ENCODE measurements at places on chromosomes 6 and 20.

DNA sequence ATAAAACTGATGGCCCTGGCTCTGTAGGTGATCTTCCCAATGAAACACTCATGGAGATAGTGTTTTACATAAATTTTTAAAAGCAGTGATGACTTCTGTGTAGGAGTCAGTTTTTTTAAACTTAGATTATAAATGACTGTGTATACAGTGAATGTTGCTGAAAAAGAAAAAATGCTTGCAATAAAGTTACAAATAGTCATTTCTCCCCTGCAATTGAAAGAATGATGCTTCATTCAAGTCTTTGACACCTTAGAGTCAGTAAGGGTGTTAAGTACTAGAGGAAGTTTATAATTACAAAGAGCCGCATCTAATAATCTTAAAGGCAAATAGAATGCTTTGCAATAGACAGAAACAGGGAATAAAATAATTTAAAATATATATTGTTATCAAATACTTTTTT lies 27.6 kb downstream of the ZNF292 start:
- DNase-seq = no peak

DNA sequence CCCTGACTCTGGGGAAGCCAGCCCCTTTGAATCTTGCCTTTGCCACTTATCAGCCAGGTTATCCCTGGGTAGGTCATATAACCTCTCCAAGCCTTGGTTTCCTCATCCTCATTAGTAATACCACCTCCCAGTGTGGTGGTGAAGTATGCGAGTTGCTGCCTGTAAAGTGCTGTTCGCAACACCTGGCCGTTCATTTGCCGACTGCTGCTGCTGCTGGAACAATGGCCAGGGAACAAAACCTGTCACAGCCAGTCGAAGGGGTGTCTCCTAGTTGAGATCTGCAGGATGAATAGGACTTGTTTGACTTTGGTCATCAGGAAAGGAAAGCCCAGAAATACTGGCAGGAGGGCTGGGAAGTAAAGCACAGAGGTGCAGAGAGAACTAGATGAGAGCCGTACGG lies 6.1 kb downstream of the MANBAL start:
- DNase-seq = no peak

- DNase-seq = no peak
Measured at GRCh38 chr20:15653396-15654207, 919.6 kb downstream of the KIF16B start.

- no peak for DNase-seq
Measured at GRCh38 chr6:112466373-112467151, 119.4 kb downstream of the RFPL4B start.

GRCh38 chr20:50048420-50049166 lies 64.4 kb downstream of the UBE2V1 start:
- DNase-seq = no peak

DNA sequence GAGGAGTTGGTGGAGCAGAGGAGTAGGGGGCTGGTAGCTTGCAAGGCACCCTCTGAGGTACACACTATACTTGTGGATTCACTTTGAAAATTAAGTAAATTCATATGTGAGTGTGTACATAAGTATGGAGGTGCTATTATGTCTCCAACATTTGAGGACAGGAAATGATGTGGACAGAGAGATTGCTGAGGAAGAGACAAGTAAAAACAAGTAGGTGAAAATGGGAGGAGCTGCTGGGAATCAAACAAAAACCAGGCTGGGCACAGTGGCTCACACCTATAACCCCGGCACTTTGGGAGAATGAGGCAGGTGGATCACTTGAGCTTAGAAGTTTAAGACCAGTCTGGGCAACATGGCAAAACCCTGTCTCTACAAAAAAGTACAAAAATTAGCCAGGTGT lies 69.2 kb upstream of the LYRM2 start:
- no peak for DNase-seq

DNA sequence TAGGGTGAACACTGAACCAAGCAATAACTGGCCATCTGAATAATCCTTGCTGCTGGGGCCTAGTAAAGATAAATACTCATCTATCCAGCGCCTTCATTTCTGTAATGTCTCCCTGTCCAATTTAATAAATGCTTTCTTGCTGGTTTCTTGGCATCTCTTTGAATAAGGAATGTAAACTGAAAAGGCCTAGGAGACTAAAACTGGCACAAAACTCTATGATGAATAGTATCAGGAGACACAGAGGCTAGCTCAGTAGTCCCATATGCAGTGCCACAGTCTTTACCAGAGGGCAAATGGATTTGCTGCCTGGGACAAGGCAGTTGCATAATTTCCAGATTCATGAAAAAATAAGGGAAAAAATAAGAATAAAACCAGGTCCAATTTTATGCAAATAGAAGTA lies 324.4 kb downstream of the CENPW start:
- DNase-seq = no peak

DNA sequence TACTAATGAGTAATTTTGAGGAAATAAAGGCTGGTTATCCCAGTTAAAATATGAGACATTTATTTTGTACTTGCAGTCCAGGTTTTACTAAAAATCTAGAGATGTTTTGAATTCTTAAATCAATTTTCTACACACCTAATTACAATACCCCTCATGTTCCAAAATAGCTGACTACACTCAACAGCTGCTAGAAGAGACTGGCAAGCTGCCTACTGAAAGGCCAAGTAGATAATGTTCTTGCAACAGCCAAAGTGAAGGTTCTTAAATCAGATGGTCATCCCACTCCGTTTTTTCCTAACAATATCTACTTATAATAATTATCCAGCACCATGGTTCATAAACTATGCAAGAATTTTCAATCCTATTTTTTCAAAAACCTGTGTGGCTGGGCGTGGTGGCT lies 69.0 kb downstream of the DTNBP1 start:
- DNase-seq = no peak

GRCh38 chr6:88167352-88167937 lies 1.3 kb upstream of the CNR1 start:
- peak; percentile 44 for DNase-seq

GRCh38 chr6:11008821-11009220 lies 35.3 kb downstream of the ELOVL2 start:
- no peak for DNase-seq

DNA sequence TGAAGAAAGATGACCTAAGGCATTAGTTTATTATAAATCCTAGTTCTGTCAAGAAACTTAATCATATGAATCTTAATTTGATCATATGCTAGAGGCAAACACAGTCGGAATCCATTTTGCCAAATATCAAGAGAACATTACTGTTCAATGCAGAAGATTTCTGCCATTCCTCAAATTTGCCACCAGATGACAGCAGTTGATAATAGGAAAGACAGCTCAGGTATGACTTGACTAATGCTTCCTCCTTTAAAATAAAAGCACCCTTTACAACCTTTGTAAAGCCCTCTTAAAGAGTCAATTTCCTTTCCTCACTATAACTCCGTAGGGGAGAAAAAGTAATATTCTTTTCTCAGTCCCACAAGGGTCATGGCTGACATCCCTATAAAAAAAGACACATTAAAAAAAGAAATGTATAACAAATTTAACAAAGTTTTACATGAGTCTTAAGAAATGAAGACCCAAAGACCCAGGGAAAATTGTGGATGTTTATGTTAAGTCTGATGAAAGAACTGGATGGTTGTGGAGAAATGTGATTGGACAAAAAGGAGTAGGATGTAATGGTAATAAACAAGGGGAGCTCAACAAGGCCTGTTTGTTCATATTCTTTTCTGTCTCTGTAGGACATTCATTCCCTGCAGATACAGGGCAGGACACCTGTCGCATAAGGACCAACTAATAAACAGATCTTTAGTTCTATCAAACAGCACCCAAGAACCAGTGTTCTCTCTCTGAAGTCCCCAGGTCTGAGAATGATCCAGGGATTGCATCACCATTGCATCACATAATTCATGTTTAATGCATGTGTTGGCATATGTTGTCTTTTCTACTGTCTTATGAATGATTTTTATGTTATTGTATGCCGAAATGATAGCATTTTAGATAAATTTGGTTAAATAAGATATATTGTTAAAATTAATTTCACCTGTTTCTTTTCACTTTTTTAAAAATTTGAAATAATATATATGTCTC lies 23.0 kb upstream of the IL17A start:
- DNase-seq = peak; percentile 48

DNA sequence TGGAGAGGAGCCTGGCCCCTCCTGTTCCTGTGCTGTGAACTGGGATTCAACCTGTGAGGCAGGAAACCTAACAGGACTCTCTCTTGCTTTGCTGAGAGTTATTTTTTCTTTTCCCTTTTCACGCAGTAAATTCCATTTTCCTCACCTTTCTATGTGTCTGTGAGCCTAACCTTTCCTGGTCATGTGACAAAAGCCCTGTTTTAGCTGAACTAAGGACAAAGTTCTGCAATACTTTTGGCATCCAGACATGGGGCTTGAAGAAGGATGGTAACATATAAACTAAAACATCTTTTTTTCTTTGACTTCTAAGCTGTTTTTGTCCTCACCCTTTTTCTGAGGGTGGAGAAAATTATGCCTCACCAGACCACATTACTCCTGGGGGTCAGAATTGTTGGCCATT lies 368.5 kb downstream of the HTR1B start:
- DNase-seq = no peak

GRCh38 chr6:13412639-13413465 lies 74.5 kb downstream of the GFOD1 start:
- DNase-seq = peak; percentile 35

DNA sequence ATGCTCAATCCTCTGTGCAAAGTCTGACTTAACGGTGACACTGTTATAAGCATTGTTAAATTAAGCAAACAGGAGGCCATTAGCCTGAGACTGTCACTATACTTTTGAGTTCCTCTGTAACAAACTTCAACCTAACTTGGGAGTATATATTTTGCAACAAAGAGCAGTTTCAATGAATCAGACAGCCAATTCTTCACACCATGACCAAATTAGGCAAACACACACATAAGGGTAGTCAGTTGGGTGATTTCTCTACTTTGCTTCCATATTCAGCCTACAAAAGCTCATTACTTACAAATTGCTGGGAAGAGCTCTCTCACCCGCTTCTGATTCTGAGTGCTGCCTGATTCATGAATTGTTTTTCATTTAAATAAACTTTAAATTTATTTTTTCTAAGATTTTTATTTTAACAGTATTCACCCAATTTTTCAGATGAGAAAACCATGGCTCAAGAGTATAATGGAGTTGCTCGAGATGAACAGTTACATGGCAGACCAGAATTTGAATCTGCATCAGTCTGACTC lies 60.5 kb downstream of the HACE1 start:
- no peak for DNase-seq

- DNase-seq = peak; percentile 76
Measured at GRCh38 chr6:75296811-75297779, 12.5 kb upstream of the TMEM30A start.

DNA sequence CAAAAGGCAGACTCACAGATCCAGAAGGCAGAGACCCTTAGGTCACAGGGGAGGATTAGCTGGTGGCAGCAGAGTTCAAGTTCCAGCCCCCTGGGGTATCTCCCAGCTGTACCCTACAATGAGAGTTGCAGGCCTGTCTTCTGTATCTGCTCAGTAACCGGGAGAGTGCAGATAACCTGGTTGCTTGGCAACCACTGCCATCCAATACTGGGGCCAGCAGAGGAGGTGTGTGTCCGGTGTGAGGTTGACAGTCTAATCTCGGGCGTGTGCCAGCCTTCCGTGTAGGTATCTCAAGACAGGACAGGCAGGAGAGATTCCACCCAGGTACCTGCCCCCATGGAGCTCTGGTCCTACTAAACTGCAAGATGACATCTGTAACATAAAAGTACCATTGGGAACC lies 56.6 kb upstream of the TBC1D7 start:
- DNase-seq = no peak

- no peak for DNase-seq
Measured at GRCh38 chr20:38450412-38450975, 15.4 kb upstream of the SNHG17 start.

DNA sequence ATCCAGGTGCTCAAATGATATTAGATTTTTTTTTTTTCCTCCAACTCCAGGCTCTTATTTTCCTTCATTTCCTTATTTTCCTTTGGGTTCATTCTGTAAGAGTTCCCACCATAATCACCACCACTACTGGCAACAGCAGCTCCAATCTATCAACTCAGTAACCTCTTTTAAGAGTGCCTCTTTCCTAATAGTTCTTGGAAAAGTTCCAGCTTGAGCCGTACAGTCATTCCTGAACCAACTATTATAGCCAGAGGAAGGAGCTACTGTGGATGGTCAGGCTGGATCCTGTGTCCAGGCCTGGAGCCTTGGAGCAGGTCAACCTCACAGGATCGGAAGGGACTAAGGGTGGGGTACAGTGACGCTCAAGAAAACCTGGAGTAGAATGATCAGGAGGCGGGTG lies 4.2 kb upstream of the ANGPT4 start:
- DNase-seq = no peak

DNA sequence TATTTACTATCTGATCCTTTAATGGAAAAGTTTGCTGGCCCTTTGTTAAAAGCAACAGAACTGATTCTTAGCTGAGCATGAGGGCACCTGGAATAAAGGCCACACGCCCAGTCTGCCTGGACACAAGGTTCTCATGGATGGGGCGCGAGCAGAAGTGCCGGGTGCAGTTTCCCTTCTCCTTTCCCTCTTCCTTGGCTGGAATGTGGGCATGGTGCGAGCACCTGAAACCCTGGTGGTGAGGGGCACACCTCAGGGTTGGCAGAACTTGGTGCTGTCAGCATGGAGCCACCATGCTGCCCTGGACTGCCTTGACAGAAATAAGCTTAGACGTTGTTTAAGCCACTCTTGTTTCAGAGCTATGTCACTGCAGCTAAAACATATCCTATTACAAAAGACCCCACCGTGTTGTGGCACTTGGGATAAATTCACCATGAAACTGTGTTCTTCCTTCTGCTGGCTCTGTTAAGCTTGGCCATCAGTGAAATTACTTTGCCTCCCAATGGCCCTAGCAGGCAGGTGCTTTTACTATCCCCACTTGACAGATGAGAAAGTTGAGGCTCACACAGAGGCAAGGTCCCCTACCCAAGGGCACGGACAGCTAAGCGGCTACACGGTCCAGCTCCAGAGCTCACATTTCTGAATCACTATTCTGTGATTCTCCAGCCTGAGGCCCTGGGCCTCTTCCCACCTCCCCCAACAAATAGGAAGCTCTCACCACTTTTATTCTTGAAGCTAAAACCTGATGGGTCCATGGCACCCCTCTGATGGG lies 115.9 kb downstream of the PREX1 start:
- no peak for DNase-seq

GRCh38 chr6:116278854-116279231 lies 887 bp downstream of the TSPYL1 start:
- peak; percentile 54 for DNase-seq

DNA sequence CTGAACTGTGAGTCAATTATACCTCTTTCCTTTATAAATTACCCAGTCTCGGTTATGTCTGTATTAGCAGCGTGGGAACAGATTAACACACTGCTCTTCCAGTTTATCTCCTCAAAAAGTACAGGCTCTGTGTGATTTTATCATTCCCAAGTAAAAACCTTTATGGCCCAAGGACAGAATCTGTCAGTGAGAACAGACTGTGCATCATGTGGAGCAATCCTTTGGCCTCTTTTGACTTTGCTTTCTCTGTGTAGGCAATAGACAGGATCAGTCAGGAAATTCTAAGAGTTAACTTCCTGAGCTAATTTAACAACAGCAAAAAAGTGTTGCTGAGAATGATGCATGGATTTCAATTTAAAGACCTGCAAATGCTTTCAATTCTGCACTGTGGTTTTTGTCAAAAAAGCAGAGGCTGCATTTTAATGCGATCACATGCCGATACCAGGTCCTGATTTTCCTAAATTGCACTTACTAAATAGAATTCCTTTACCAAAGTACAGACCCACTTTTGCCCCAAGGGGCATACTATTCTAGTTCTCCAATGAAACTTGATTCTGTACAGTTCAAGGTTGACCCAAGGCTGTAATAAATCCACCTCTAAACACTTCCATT lies 246.7 kb upstream of the MARCKS start:
- DNase-seq = no peak
